ENCODE measurements at places on chromosomes 3 and 15.

DNA sequence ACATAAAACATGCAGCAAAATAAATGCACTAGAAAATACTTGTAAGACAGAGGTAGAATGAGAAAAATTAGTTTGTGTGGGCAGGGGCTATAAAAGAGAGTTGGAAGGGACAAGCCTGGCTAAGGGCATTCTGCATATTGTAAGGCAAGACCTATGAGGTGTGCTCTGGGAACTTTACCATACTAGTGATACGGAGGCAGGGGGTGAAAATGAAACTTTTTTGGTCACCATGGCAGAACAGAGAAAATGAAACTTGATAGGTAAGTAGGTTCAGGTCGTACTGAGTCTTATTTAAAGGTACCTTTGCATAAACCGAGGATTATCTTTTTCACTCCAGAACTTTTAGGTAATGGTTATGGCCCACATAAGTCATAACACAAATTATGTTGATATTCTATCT is 74.7 kb upstream of the ACKR4 start:
- DNase-seq: no peak

- DNase-seq: no peak
Measured at GRCh38 chr3:194492001-194492400, 5.2 kb upstream of the ATP13A3 start.

DNA sequence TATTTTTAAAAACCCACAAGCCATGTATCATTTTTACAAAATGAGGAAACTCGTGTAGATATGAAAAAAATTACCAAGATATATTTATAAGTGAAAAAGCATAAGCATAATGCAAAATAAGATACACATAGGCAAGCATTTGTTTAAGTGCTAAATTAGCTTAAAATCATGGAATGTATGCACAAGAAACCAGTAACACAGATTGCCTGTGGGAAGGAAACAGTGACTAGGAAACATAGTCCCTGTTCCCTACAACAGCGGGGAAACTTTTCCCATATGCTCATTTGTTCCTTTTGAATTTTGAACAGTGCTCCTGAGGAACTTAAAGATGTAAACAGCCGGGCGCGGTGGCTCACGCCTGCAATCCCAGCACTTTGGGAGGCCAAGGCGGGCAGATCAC is 169.5 kb downstream of the PDE8A start:
- no peak for DNase-seq

DNA sequence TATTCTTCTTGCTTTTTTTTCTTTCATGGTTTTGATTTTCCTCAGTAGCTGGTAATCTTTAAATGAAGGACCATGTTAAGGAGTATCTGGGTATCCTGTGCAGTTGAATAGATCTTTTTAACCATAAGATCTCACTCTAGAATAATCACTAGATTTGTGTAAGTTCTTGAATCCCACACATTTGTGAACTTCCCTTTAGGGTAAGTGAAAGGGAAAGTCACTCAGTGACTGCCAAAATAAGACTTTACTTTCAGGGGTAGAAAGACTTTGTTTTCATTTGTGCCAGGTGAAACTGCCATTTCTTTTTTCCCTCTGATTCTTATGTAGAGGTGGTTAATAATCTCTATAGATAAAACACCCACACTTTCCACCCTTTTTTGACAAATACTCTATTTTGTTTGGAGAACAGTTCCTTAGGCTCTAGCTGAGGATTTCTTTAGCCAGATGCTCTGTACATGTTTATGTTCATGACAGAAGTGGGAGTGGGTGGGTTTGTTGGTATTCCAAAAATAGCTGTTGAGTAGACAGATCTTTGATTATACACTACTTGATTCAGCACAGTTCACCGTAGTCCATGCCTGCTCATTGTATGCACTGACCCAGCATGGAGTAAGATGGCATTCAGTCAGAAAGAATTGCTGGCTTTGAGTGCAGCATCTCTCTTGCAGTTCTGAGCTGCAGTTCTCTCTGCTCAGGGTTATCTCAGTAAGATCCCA is 28.5 kb downstream of the LRRC49 start:
- no peak for DNase-seq

DNA sequence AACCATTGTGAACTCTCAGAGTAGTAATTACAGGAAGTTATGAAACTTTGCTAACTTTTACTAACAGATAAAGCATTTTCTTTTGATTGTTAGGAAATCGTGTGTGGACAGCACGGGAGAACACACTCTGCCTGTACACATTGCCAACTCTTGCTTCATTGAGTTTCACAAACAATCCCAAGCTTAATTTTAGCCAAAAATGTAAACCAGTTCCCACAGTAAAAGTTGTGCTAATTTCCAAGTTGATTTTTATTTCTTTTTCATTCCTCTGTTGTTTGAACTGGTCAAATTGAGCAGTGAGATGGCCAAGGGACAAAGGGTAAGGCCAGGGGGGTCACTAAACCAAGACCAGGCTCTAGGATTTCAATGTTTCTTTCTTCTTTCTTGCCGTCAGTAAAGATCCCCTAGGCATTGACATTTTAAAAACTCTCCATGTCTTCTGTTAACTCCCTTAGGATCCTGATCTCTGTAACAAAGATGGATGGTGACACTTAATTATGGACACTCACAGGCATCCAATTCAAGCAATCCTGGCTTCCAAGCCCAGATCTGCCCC is 414.9 kb downstream of the RBMS3 start:
- DNase-seq: peak; percentile 99

DNA sequence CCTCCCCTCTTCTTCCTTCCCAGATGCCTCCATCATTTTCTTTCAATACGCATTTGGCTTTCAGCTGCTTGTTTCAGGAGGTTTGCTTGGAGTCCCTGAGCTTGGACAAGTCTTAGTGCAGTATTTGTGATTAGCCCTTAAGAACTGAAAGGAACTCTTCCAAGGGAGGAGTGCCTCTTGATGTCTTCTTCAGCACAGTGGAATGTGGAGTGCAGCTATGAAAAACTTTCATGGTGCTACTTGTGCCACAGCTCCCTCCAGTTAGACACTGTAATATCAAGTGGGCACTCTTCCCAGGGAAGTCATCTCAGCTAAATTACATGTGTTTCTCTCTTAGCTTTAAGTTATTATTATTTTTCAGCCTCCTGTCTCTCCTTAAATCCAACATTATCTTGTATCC is 173.1 kb downstream of the NECTIN3 start:
- peak; percentile 66 for DNase-seq

DNA sequence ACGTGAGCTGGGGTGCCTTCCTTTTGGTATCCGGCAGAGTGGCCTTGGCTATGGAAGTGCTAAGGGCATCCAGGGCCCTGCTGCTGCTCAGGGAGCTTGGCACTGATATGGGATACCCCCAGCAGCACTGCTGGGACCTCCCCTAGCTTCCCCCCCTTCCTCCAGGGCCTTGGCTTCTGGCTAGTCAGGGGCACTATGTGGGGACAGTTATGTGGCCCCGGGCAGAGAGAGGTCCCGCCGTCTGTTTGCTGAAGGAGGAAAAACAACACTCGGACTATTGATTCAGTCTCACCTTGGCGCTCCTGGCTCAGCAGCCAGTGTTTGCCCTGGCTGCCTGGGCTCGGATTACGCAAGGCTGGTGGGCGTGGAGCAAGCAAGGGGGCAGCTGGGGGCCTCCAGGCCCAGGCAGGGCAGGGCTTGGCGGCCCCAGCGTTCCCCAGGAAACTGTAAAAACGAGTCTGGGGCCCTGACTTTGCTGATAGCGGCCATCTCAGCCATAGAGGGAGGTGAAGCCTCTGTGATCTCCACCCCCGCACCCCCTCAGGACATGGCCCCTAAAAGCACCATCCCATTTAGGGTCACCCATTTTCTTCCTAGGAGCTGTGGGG is 5.7 kb downstream of the FURIN start:
- DNase-seq: no peak

DNA sequence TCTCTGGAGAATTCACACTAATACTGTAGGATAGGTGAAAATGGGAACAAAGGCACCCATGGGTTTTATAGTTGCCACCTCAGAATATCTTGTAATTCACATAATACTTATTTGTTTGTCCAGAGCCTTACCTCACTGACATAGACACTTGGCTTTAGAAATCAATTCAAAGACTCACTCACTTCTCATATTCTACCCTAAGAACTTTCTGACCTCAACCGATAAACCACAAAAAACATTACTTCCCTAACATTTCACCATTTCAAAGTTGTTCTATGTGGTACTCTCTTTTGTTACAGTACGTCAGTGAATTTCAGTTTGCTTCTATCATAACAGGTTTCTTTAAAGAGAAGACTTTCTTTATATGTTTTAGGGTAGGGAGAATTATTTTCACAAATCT is 359.3 kb downstream of the IGSF11 start:
- DNase-seq: no peak

DNA sequence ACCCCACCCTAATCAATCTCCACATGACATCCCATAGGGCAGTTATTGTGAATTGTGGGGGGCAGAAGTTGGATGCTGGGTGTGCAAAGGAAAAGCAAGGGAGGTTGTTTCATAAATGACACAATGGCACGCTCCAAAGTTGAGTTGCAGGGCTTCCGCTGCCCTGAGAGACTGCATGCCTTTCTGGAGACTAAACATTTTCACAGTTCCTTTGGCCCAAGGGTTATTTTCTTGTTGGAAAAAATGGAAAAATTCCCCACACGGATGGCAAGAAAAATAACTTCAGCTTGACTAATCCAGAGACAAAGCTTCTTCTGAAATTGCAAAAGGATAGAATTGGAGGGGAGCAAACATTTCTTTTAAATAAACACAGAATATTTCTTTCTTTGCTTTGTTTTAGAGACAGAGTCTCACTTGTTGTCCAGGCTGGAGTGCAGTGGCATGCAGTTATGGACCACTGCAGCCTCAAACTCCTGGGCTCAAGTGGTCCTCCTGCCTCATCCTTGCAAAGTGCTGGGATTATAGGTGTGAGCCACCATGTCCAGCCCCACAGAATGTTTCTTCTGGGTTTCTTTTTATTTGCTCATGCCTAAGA is 19.1 kb upstream of the TPM1 start:
- peak; percentile 93 for DNase-seq

DNA sequence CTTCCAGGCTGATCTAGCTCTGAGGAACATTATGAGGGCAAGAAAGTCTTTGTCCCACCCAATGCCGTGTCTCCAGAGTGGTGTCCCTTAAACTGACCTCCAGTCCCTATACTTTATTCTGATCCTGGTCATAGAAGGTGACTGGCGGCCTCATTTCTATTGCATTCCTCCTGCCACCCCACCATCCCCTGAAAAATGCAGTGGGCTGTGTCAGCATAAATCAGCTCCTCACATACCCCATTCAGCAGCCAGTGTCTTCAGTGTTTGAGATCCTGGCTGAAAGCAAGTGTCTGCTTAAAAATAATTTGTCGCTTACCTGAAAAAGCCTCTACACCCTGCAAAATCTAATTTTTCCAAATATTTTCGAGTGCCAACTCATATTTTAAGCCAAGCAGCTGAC is 346.1 kb downstream of the FEZF2 start:
- no peak for DNase-seq

- peak; percentile 61 for DNase-seq
Measured at GRCh38 chr15:64426845-64427465, 33.4 kb upstream of the ZNF609 start.

DNA sequence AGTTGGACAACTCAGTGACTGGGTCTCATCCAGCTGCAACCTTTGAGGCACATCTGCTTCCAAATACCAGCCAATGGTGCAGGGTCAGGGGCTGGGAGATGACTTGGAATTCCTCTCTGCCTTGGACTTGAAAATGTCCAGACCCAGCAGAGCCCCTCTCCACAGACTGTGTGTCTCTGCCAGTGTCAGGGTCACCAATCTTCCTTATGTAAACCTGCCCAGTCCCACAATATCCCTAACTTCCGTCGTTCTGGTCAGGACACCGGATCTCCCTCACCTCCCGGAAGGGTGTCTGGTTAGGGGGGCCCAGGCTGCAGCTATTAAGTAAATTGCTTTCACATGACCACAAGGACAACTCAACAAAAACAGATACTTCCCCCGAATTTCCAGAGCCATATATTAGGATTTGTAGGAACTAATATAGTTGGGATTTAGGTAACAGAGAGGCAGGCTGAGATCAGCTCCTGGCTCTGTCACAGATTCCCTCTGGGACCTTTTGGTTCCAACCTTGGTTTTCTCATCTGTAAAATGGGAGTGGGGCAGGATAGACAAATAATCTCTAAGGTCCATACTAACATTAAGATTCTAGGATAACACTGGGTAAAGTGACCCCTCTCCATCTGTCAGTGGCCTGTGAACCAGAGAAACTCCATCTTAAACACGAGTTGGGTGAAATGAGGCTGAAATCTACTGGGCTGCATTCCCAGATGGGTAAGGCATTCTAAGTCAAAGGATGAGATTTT is 30.8 kb downstream of the IGDCC3 start:
- no peak for DNase-seq

GRCh38 chr3:113912552-113913236 is 35.1 kb upstream of the ZDHHC23 start:
- peak; percentile 64 for DNase-seq

- peak; percentile 6 for DNase-seq
Measured at GRCh38 chr3:25513642-25514266, 85.7 kb downstream of the RARB start.

GRCh38 chr3:160691151-160691550 is 14.2 kb downstream of the ARL14 start:
- no peak for DNase-seq

DNA sequence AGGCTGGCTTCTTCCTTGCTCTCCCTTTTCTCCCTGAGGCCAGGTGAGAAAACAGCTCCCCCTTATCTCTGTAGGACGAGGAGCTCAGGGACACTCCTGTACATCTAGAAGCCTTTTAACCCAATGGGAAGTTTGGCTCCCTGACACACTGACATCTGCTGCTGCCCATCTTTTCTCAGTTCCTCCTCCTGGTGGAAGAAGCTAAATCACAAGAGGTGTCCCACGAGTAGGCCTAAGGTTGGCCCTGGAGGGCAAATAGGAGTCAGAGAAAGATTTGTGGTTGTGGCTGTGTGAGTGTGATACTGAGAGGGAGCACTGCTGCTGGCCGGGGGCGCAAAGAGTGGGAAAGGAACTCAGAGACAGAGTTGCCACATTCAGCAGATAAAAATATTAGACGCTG is 49.5 kb downstream of the ARHGAP31 start:
- no peak for DNase-seq

DNA sequence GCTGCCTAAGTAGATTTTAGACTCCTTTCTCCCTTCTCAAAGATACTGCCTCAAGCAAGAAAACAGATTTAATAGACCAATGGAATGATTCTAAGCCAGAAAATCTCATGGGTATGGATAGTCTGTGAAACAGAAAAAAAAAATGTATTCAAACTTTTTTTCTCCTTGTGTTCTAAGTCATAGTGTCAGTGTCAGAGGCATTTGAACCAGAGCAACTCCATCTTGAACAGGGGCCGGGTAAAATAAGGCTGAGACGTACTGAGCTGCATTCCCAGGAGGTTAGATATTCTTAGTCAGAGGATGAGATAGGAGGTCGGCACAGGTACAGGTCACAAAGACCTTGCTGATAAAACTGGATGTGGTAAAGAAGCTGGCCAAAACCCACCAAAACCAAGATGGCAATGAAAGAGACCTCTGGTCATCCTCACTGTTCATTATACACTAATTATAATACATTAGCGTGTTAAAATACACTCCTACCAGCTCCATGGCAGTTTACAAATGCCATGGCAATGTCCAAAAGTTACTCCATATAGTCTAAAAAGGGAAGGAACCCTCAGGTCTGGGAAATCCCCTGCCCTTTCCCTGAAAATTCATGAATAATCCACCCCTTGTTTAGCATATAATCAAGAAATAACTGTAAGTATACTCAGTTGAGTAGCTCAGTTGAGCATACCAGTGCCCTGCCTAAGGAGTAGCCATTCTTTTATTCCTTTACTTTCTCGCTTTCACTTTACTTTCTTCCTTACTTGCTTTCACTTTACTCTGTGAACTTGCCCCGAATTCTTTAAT is 72.8 kb upstream of the GOLGA8B start:
- DNase-seq: no peak

GRCh38 chr3:191066669-191067068 is 132.4 kb upstream of the OSTN start:
- DNase-seq: peak; percentile 33

- DNase-seq: peak; percentile 61
Measured at GRCh38 chr3:100782906-100783305, 73.6 kb downstream of the TFG start.

All from AG10803 (cell line).